ENCODE measurements at places on chromosomes 5 and 9.

- no peak for DNase-seq
These were observed 44.2 kb downstream of the CETN3 start for GRCh38 chr5:90365328-90365727.

DNA sequence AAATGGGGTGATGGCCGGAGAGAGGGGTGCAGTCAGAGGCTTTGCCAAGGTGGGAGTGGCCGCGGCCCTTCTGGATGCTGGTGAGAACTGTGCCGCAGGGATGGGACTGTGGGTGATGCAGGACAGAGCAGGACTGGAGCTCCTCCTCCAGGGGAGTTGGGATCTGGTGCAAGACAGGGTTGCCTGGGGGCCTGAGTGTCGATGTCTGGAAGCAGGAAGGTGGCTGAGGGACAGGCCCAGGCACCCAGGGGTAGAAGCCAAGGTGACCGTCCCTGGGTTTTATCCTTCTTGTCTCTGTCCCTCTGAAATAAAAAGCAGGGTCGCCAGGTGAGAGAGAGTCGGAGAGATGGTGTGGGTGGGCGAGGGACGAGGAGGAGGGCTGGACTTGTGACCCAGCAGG lies 89.1 kb upstream of the IER5L start:
- no peak for DNase-seq

DNA sequence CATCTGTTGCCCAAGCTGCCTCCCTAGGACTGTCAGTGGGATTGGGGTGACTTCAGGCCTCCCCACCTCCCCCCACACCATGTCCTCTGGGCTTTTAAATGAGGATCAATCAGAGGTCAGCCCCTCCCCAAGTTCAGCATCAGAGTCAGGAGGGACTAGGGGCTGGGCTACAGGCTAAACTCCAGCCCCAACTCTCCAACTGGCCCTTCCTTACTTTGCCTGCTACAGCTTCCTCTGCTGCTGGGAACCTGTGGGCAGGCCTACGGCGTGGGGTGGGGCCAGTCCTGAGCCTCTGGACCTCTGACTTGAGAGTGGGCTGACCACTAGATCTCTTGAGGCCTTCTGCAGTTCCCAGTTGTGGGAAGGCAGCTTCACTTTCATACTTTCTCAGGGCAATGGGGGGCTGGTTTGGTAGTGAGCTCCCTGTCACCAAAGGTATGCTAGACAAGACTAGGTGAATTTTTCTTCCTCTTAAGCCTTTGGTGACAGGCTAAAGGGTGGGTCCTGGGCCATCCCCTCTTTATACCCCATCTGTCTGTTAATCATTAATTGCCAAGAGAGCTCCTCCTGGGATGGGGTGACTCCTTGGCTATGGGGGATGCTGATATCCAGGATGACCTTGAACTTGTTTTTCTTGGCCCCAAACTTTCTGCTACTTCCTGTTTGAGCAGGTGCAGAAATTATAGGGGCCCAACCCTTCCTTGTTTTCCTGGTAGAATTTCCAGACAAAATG lies 10.8 kb upstream of the DAB2IP start:
- DNase-seq = no peak

DNA sequence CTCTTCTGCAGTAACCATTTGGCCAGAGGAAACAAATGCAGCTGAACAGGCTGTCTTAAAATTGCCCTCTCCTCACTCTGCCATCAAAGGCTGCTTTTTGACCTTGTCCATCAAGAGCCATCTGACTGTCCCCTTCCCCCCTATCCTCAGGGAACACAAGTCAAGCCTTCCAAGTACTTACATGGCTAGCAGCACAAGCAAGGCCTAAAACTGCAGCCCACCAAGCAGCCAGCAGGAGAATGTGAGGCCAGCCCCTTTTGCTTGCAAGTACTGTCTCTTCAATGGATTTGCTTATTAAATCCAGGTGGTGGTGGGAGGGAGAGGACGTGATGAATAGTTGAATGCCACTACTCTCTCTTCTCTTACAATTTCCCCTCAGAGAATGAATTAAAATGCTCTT lies 83.5 kb downstream of the HTR1A start:
- DNase-seq = no peak

- DNase-seq = no peak
These were observed 6.4 kb downstream of the TSPAN17 start for GRCh38 chr5:176653401-176654385.

DNA sequence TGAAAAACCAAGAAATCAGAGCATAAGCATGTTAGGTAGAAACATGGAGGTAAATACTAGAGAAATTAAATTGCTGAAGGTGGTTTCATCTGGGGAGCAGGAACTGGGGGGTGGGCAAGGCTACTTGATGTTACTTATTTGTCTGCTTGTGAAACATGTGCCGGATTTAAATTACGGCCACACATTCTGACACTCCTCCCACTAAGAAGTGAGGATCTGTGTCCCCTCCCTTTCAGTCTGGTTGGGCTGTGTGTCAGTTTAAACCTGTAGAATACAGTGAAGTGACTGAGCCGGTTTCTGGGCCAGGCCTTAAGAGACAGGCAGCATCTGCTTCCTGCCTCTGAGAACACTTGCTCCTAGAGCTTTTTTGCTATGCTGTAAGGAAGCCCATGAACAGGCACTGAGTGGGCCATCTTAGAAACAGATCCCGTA lies 2.3 kb upstream of the IARS1 start:
- DNase-seq = no peak

DNA sequence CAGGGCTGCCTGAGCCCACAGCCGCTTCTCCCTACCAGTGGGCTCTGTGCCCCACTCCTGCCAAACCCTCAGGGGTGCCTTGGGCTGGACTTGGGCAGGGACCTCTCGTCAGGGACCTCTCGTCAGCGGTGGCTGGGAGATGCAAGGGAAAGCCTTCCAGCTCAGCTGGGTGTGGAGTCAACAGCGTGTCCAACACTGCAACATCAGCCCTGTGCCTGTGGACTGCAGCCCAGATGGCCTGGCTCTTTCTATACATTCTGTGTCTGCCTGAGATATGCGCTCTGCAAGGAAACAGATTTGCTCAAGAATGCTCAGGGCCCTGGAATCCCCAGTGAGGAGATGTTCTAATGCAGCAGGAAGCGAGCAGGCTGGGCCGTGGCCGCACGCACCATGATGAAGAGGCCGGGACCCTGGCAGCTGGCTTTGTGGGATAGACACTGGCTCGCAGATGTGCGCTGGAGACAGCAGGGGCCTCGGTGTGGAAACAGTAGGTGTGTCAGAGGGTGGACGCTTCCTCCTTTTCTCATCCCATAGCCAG lies 85.0 kb upstream of the COL5A1 start:
- no peak for DNase-seq

DNA sequence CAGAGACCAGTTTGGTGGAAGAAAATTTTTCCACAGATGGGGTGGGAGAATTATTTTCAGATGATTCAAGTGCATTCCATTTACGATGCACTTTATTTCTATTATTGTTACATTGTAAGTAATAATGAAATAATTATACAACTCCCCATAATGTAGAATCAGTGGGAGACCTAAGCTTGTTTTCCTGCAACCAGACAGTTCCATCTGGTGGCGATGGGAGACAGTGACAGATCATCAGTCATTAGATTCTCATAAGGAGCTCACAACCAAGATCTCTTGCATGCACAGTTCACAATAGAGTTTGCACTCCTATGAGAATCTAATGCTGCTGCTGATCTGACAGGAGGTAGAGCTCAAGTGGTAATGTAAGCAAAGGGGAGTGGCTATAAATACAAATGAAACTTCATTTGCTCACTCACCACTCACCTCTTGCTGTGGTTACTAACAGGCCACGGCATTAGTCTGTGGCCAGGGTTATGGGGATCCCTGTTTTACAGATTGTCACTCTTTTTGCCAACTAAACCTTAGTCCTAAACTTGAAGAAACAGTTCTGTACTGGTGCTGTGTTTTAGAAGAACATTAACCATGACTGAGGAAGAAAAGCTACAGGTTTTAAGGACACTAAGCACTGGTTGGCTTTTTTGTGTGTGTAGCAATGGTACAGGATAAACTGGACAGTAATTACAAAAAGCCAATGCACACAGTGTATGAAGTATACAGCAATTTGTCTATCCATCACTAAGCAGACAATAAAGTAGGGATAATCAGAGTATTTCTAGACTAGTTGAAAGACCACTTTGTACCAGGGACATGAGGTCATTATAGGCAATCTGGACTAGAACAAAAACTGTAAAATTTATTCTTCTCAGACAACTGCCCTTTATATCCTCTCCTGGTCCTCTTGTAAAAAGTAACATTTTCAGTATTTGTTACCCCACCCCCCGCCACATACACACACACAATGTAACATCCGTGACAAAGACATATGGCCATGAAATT lies 9.9 kb downstream of the TMEM232 start:
- DNase-seq = no peak

DNA sequence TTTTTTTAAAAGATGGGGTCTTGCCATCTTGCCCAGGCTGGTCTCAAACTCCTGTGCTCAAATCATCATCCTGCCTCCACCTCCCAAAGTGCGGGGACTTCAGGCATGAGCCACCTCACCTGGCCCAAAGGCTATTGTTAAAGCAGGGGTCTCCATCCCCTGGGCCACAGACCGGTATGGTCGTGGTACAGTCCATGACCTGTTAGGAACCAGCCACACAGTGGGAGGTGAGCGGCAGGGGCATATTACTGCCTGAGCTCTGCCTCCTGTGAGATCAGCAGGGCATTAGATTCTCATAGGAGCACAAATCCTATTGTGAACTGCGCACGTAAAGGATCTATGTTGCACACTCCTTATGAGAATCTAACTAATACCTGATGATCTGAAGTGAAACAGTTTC lies 7.3 kb upstream of the NOL6 start:
- DNase-seq = no peak

GRCh38 chr5:74112372-74113195 lies 486.6 kb downstream of the ARHGEF28 start:
- DNase-seq = no peak

- no peak for DNase-seq
These were observed 11.3 kb downstream of the TMEM250 start for GRCh38 chr9:136107155-136107952.

Measured in T1000 (cell line).